HL-60 (cell line): ENCODE measurements at places on chromosomes 12 and 14.

DNA sequence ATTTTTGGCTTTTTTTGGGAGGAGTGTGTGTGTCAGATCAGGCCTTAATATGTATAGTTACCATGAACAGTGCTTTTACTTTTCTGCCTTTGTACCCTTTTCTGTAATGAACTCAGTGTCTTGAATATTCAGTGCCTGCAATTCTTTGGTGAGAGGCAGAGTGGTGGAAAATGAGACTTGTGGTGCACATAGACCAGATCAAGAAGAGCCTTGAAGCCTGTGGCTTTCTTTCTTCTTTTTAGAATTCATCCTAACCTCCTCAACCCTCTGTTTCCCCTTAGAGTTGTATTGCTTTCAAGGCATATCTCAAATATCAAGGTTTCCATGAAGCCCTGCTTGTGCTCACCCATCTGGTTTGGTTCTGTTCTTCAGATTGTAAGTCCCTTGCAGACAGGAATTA is 2.6 kb downstream of the YLPM1 start:
- DNase-seq = no peak

DNA sequence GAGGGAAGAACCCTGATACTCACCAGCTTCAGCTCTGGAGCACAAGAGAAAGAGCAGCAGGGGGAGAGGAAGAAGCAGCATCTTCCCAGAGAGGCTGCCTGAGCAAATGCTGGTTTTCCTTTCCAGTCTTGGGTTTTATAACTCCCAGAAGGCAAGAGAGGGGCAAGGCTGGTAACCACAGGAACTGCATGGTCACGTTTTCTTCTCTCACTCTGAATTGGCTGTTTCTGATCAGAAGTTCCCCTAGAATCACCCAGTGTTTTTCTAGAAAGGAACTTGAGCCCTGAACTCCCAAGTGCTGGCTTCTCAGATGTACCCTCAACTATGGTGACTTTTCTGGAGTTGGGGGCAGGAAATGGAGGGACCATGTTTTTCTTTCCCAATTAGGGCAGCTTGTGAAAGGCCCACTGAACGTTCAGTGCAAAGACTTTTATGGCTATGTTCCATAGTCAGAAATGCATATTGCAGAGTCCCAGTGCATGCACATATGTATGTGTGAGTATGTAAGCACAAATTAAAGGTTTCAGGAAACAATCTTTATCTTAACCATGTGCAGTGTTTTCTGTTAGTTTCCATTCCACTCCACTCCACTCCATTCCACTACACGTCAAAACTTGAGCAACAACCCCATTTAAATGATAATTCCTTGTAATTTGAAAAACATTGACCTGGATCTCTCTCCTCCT is at the start of gene CMA1:
Gene CMA1, minus strand, starts transcription at position 111 of the 686 bp plus-strand sequence. Its CDS starts 30 bp downstream, at position 81.
- DNase-seq = no peak

- DNase-seq = no peak
Measured at GRCh38 chr12:8658346-8658745, 4.3 kb downstream of the MFAP5 start.

- peak; percentile 45 for DNase-seq
Measured at GRCh38 chr12:111304642-111305071, 64.2 kb downstream of the PHETA1 start.

- no peak for DNase-seq
Measured at GRCh38 chr14:83733670-83734069, 1796.3 kb upstream of the FLRT2 start.

GRCh38 chr12:92718483-92718990 is 15.7 kb downstream of the PLEKHG7 start:
- no peak for DNase-seq

DNA sequence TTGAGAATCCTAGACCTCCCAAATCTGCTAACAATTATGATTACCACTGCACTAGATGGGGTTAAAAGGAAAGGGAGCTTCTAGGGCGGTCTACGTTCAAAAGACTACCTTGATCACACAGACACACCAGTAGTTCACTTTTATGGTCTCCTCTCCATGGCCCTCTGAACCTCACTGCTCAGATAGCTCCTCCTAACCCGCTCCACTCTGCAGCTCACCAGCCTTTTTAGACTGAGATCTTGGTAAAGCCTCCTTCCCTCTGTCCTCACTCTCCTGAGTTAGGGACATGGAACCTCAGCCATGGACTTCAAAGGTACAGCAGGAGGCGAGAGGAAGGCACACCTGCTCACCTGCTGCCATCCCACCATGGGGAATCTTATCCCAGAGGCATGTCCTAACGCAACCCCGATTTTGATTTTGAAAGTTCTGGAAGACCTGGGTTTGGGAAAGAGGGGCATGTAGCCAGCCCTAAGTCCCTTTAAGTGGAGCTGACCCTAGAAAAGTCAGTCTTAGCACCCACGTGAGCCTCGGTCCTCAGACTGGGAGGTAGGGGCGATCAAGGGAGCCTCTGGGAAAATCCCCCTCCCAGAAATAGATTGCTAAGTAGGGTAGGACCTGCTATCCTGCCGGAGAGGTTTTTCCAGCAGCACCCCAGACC is 1.3 kb downstream of the ZNF219 start:
- DNase-seq = no peak

DNA sequence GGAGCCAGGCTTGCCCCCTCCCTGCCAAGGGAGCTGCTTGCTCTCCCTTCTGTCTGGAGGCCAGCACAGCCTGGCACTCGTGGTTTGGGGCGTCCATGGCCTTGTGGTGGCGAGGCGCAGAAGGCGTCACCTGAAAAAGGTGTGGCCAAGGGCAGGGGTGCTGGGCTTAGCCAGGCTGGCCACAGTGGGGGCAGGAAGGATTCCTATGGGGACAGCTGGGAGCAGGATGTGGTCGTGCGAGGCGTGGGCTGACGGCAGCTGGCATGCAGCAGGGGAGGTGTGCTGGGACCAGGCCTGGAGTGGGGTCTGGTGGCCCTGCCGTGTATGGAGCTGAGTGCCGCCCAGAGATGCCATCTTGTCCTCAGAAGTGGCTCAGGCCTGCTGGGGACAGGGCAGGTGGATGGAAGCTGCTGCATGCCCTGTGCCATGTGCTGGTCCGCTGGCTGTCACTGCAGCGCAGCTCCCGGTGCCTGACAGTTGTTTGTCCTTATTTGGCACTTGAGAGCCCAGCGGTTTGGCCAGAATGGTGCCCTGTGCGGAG is 30.0 kb downstream of the SH2B3 start:
- no peak for DNase-seq

DNA sequence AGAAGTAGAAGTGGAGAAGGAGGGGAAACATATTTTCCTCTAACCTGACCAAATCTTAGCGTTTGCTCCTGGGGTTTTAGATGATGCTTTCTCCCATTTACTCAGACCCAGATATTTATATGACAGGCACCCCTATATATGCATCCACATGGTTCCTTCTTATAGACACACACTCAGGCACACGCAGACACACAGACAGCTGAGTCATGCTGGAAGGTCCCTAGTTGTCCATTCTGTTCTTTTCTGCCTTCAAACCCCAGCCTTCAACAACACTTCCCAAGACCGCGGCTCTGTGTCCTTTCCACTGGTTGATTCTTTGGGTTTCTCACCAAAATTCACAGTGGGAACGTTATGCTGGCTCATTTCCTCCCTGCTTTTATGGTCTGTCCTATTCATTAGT is 52.1 kb downstream of the HSPB8 start:
- DNase-seq = no peak

- no peak for DNase-seq
Measured at GRCh38 chr12:130419116-130419515, 81.4 kb downstream of the PIWIL1 start.

- DNase-seq = peak; percentile 85
Measured at GRCh38 chr12:68587448-68587873, 23.2 kb upstream of the RAP1B start.

- DNase-seq = no peak
Measured at GRCh38 chr12:114218136-114218535, 187.8 kb downstream of the TBX5 start.

GRCh38 chr14:49950275-49951228 is 57.7 kb downstream of the ARF6 start:
- no peak for DNase-seq

DNA sequence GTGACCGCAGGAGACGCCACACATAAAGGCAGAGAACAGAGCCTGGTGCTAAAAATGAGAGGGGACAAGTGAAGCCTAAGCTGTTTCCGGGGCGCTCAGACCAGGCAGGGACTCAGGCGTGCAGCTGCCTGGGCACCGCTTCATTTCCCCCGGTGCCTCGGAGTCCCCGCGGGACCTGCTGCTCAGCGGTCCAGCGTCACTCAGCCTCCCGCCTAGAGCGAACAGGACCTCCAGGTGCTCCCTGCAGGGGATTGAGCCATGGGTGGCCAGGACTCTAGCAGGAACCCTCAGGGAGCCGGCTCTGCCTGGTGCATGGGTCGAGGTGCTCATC is 31.0 kb downstream of the CCDC85C start:
- DNase-seq = no peak

DNA sequence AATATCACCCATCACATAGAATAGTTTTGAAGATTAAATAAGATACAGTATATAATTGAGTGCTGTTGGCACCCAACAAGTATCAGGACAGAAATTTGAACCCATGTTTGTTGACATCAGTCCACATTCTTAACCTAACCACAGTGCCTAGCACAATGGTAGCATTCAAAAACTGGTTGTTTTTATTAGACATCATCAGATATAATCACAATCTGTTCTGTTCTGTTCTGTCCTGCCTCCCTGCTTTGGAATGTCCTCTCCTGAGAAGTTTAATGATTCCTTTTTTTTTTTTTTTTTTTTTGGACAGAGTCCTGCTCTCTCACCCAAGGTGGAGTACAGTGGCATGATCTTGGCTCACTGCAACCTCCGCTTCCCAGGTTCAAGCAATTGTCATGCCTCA is 476.6 kb downstream of the RMST start:
- no peak for DNase-seq

- no peak for DNase-seq
Measured at GRCh38 chr12:46356655-46357437, 15.7 kb downstream of the SLC38A2 start.

DNA sequence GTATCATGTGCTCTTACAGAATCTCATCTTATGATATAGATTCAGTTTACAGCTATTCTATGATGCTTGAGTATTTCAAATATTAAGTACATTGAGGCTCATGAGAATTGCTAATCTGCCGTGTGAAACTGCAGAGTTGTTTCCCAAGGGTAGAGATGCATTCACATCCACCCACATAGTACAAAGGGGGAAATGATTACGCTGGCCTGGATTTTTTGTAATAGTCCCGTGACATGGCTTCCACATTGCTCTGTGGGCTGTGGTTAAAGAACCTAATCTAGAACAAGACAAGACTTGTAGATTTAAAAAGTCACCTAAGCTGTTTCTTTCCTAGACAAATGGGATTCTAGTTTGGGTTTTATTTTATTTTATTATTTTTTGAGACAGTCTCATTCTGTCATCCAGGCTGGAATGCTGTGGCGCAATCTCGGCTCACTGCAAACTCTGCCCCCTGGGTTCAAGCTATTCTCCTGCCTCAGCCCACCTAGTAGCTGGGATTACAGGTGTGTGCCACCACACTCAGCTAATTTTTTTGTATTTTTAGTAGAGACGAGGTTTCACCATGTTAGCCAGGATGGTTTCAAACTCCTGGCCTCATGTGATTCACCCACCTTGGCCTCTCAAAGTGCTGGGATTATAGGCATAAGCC is 13.0 kb upstream of the RIOX1 start:
- peak; percentile 51 for DNase-seq

GRCh38 chr12:126607157-126607556 is 1541.9 kb downstream of the AACS start:
- DNase-seq = no peak

DNA sequence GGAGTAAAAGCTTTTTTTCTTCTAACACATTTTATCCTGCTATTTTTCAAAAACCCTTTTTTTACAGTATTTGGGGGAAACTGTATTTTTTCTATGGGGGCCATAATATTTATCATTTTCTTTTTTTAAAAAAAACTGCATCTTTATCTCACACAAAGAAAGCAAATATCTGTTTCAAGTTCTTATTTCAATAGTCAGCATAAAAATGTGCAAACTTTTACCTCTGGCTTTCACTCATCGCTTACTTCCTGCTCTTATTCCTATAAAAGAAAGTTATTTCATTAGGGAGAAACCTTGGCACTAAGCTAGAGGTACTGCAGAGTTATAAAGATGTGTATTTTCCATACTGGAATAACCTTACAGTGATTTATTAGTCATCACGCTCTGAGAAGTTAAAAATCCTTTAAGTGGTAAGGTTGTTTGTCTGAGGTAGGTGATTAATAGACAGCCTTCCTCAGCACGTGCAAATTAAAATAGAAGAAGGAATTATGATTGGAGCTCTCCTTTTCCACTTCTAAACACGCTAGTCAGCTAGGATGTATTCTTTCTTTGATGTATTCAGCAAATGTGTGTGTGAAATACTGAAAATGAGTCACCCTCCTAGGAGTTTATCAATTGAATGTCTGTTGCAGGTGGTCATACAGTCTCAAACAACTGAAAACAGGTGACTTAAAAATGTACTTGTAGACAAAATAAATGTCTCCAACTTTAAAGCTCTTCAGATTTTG is 461.0 kb downstream of the GXYLT1 start:
- DNase-seq = no peak

DNA sequence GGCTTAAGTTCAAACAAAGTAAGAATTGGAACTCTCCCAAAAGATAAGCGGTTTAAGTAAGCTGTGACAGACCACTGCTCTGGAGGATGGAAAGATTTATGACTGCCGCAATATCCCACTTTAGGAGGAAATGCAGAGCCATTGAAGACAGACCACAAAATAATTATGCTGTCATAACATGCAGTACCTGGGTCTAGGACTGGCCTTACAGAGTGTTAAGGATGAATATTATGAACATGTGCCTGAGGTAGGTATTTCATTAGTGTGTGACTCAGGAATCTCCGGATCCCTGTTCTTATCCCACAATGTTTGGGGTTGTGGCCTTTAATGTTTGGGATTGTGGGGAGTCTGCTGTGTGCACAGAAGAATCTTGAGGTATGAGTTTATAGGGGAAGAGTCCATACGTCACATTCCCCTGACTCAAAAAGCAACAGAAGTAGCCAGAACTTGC is 114.9 kb downstream of the SAMD4A start:
- no peak for DNase-seq

GRCh38 chr12:25573346-25573745 is 20.3 kb upstream of the LMNTD1 start:
- no peak for DNase-seq

GRCh38 chr12:42804928-42805327 is 215.4 kb upstream of the PRICKLE1 start:
- DNase-seq = no peak

- no peak for DNase-seq
Measured at GRCh38 chr12:24424889-24425600, 475.6 kb upstream of the SOX5 start.

- peak; percentile 74 for DNase-seq
Measured at GRCh38 chr12:124381456-124382296, 86.8 kb downstream of the RFLNA start.

- DNase-seq = no peak
Measured at GRCh38 chr12:2396448-2396871, 343.7 kb downstream of the CACNA1C start.
